Activated gamma-delta T cell treated with anti-CD3 and anti-CD28 coated beads, Interleukin-2, amount 50 U/mL, for 16 hours (primary cell): ENCODE measurements at places on chromosomes 16 and 17.

- DNase-seq, result no peak
These were observed 67.8 kb downstream of the GOSR1 start for GRCh38 chr17:30545024-30545423.

GRCh38 chr17:50209472-50210239 lies 8.2 kb upstream of the COL1A1 start:
- DNase-seq, result no peak

- no peak for DNase-seq
These were observed 74.1 kb downstream of the ABCC12 start for GRCh38 chr16:48081656-48082055.

DNA sequence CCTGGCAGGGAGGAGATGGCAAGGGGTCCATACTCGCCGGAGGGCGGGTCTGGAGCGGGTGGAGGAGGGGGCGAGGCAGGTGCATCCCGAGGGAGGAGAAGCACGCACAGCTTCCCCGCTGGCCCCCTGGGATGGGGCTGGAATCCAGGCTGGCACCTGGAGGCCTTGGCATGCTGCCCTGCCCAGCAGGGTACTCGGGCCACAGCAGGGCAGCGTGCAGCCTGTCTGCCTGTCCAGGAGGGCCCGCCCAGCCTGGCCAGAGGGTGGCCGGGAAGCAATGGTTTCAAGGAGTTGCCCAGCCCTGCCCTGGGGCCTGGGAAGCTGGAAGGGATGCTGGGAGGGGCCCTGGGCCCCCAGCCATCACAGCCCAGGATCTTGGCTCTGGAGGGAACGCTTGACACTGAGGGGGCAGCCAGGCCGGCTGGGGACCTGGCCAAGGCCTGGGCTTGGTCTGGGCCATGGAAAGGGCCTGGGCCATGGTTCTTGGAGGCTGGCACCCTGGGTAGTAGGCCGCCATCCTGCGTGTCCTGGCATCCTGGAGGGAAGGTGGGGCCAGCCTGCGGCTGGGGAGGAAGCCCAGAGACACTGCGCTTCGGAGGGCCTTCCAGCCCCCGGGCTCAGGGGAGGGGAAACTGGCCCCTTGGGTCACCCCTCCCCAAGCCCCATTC lies 1.1 kb downstream of the GLIS2 start:
- no peak for DNase-seq

GRCh38 chr16:72744076-72744793 lies 303.7 kb downstream of the ZFHX3 start:
- DNase-seq, result no peak

GRCh38 chr16:80065541-80065940 lies 465.0 kb upstream of the MAF start:
- DNase-seq, result no peak

GRCh38 chr16:89103781-89104180 lies 10.1 kb downstream of the ACSF3 start:
- no peak for DNase-seq

GRCh38 chr17:3867606-3868005 lies 21.6 kb upstream of the NCBP3 start:
- DNase-seq, result no peak

- DNase-seq, result no peak
These were observed 20.9 kb downstream of the TMEM11 start for GRCh38 chr17:21193031-21193430.

GRCh38 chr16:71524566-71525553 lies 1.4 kb upstream of the CHST4 start:
- no peak for DNase-seq

- DNase-seq, result no peak
These were observed 63.7 kb downstream of the HS3ST3A1 start for GRCh38 chr17:13537871-13538643.

DNA sequence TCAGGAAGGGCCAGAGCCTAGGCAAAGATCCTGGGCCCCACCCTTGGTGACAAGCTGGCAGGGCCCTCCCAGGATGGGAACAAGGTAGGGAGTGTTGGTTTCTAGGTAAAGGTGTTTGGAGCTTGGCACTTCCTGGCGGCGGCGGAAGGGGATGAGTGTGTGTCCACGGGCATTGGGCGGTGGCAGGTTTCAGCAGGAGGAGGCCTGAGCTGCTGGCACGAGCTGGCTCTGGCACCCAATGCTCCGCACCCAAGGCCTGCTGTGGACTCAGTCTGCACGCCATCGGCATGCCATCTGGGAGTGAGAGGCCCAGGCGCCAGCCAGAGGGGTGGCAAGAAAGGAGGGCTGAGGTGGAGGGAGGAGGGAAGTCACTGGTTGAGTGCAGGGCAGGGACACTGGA lies 46.9 kb upstream of the TAC4 start:
- no peak for DNase-seq

- DNase-seq, result peak; percentile 4
These were observed 138.9 kb upstream of the CES5A start for GRCh38 chr16:56013962-56014552.

DNA sequence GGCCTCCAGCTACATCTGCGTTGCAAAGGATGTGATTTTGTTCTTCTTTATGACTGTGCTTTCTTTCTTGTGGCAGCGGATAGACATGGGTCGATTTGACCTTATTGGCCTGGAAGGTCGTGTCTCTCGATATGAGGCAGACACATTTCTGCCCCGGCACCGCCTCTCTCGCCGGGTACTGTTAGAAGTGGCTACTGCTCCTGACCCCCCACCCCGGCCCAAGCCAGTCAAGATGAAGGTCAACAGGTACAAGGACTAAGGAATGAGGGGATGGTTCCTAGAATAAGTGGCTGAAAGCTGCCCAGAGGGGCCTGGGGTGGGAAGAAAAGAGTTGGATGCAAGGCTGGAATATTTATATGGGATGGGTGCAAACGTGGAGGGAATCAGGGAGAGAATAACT lies 21.1 kb downstream of the SRCAP start:
- no peak for DNase-seq

- DNase-seq, result no peak
These were observed 199.9 kb downstream of the LGALS9B start for GRCh38 chr17:20267459-20267842.

- DNase-seq, result no peak
These were observed 759 bp upstream of the PAM16 start for GRCh38 chr16:4351880-4352279.

- DNase-seq, result no peak
These were observed 18.1 kb downstream of the SDK2 start for GRCh38 chr17:73625991-73626673.

- no peak for DNase-seq
These were observed 78.0 kb downstream of the MPRIP start for GRCh38 chr17:17120294-17120693.

DNA sequence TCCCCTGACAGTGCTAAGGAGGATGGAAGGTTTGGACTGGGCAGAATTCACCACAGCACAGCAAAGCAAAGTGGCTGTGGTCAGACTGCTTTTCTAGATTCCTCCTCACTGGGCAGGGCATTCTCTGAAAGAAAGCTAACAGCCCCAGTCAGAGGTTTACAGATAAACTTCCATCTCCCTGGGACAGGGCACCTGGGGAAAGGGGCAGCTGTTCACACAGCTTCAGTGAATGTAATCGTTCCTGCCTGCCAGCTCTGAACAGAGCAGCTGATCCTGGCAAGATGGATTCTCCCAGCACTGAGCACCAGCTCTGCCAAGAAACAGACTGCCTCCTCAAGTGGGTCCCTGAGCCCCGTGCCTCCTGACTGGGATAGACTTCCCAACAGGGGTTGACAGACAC lies 42.4 kb upstream of the KIF2B start:
- DNase-seq, result no peak

DNA sequence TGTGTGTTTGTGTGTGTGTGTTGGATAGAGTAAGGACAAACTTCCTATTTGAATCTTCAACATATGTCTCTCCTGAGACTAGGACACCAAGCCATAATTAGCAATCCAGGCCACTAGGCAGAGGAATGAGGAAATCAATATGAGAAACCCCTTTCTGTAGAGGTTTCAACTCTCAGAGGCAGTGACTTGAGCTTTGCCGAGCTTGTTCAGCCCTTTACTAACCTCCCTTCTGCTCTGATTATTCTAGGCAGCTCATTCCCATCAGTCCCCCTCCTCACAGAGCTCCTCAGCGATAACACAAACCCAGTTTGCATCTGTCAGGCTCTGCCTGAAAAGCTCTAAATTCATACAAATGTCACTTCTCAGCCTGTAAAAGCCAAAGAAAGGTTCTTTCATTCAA lies 1030.3 kb downstream of the CDH8 start:
- no peak for DNase-seq
